ENCODE measurements at places on chromosomes 7 and 10.

DNA sequence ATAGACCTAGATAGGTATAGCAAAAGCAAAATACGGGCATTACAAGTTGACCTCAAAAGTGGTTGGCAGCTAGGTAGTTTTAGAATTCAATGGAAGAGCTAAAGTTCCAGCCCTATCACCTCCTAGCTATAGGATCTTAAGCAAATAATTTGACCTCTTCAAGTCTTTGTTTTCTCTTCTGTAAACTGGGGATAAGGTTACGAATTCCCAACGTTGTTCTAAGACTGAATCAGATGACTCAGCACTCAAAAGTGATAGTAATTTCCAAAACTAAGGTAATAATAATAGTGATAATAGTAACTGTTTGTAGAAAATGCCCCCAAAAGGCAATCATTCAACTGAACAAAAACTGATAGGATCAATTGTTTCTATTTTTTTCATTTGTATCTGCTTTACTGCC, 445.2 kb downstream of the KCNMA1 start:
- no peak for DNase-seq

GRCh38 chr10:91593366-91593765, 39.5 kb downstream of the PPP1R3C start:
- DNase-seq = no peak

- no peak for DNase-seq
Measured at GRCh38 chr10:22875581-22875980, 52.3 kb upstream of the ARMC3 start.

GRCh38 chr7:14351167-14351566, 361.7 kb upstream of the ETV1 start:
- DNase-seq = no peak

DNA sequence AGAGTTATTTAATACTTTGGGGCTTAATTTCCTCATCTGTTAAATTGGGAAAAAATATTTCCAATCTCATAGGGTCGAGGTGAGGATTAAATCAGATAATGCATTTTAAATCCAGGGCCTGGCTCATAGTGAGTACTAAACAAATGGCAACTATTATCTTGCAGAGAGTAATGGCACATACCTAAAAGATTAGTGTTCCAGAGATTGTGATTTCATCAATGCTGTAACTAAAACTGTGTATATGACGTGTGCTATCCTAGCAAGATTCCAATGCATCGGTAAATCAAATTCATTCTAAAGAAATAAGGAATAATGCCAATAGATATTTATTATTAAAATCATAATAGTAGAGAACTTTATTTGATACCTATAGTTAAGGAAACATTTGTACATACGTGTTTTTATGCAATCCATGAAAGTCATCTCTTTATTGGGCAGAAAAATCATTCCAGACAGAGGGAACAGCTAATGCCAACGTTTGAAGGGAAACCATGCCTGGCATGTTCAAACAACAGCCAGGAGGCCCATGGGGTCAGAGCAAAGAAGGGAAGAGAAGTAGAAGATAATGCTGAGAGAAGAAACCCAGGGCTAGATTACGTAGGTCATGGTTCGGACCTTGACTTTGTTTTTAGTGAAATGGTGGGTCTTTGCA, 174.8 kb upstream of the AGR3 start:
- DNase-seq = no peak

All from AML-193 (cell line).